ENCODE measurements at places on chromosomes 16 and 17. TPM values are rescaled to one million over a fixed set of nuclear protein-coding genes. Genes with fewer than 3 reads are reported as not detected.

DNA sequence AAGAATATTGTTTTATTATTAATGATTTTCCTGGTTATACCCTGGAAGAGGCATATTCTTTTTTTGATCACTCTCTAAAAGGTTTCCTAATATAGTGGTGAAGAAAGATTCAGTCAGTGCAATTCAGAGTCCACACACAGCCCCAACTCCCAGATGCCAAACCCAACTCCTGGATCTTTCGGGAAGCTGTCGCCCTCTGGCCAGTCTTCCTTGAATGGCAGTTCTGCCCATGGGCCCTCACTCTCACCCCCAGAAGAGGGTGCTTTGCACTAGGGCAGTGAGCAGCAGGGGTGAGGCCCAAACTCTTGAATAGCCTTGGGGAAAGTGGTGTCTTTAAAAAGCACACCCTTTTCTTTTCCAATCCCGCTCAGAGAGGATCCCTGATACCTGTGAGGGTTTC lies 11.0 kb downstream of the KRT32 start:
- no peak for DNase-seq

The GUCY2D gene
- total RNA-seq, result not detected

GRCh38 chr16:49366669-49367068 lies 6.9 kb upstream of the C16orf78 start:
- no peak for DNase-seq

The SSTR5 gene
- total RNA-seq, result not detected

The EPOP gene
- total RNA-seq, result 10.6 TPM

DNA sequence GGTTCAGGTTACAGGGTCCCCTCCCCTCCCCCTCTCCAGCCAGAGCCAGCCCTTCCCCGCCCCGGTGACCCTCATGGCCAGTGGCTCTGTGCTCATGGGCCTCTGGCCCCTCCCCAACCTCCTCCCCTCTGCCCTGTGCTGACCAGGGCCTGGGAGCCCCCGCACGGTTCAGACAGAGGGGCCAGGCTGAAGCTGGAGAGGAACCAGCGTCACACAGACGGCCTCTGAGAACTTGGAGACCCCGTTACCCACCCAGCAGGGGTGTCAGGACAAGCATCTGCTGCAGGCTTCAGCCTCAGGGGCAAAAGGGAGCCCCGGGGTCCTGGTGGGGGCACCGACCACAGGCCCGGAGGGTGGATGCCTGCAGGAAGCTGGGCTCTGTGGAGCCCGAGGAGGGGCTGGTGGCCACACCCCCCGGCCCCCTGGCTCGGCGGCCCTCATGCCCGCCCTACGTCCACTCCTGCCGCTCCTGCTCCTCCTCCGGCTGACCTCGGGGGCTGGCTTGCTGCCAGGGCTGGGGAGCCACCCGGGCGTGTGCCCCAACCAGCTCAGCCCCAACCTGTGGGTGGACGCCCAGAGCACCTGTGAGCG lies at the start of gene WFIKKN1:
Gene WFIKKN1 (plus strand): TSS at position 171 of the 591 bp plus-strand sequence. CDS start 269 bp downstream, at position 440.
- peak; percentile 56 for DNase-seq

- DNase-seq, result no peak
Measured at GRCh38 chr16:69822174-69822935, 60.2 kb downstream of the WWP2 start.

The BFAR gene
- total RNA-seq, result 58.2 TPM

GRCh38 chr17:56486732-56487131 lies 106.8 kb upstream of the NOG start:
- no peak for DNase-seq

The TP53TG3D gene
- 2.5 TPM for total RNA-seq

The SPATA32 gene
- not detected for total RNA-seq

- DNase-seq, result no peak
Measured at GRCh38 chr17:7215652-7216180, 3.9 kb downstream of the DLG4 start.

The CHRNE gene
- not detected for total RNA-seq

- DNase-seq, result no peak
Measured at GRCh38 chr17:50594128-50594823, 33.8 kb downstream of the CACNA1G start.

- DNase-seq, result no peak
Measured at GRCh38 chr16:68681038-68681437, 35.9 kb downstream of the CDH3 start.

GRCh38 chr16:87263418-87264052 lies 53.7 kb downstream of the C16orf95 start:
- no peak for DNase-seq

The ASIC2 gene
- total RNA-seq, result not detected

DNA sequence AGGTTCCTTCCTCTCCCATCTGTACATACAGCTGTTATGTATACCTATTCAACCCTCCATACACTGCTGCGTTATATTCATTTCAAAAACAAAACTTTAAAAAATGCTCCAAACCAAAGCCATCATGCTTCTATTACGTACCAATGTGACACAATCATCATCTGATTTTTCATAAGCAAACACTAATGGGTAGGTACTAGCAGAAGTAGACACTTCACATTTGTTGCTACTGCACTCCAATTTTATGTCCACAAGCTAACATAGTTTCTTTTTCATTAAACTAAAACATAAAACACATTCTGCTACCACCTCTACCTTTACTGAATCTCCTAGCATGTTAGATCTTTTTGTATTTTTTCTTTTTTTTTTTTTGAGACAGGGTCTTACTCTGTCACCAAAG lies 57.5 kb downstream of the PARN start:
- DNase-seq, result no peak

DNA sequence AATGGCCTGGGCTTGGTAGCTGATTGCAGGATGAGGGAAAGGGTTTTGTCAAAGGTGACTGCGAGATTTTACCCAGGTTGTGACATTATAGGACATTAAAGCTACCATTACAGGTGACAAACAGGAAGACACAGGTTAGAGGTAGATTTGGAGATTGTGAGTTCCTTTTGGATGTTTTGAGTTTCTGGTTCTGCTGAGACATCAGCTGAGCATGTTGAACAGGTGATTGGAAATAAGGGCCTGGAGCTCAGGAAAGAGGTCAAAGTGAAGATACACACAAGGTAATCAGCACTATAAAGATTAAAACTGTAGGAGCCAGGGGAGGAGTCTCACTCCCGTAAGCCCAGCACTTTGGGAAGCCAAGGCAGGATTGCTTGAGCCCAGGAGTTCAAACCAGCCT lies 6.0 kb downstream of the GSDMA start:
- DNase-seq, result no peak

- no peak for DNase-seq
Measured at GRCh38 chr17:35988164-35988563, 1.6 kb upstream of the CCL14 start.

GRCh38 chr16:75073545-75074303 lies 42.9 kb downstream of the LDHD start:
- no peak for DNase-seq

The PRAC2 gene
- total RNA-seq, result not detected

DNA sequence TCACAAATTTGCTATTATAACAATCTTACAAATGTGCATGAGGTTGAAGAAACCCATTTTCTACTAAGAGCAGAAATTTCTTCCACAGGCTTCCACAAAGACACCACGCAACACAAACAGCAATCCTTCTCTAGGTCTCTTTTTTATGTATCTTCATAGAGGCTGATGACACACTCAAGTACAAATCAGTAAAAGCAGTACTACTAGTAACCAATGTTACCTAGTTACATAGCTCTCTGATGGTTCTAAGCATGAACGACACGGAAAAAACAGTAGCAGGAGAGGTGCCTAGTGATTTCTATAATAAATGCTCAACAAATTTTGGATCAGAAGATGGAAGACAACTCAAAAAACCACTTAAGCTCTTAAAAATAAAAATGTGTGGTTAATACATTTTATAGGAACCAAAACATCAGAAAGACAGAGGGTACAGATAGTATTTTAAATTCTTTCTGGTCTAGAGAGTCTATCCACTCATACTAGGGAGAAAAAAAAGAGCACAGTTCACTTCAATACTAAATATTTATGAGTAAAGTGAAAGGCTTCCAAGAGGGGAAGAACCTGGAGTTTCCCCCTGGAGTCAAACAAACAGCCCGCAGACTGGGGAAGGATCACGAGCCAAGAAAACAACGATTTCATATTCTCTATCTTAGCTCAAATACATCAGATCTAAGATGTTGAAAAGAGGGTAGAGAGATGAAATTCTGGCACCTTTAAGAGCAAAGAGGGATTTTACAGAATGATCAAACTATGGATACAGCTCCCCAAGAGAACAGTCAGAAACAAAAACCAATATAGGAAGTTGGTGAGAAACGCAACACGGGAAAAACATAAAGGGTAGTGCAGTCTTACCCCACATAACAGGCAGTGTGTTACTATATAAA lies 40.2 kb downstream of the SMG6 start:
- DNase-seq, result no peak

The SLC6A2 gene
- not detected for total RNA-seq

The TAT gene
- 0.63 TPM for total RNA-seq

GRCh38 chr17:50634915-50635731 lies 442 bp downstream of the ABCC3 start:
- DNase-seq, result no peak

DNA sequence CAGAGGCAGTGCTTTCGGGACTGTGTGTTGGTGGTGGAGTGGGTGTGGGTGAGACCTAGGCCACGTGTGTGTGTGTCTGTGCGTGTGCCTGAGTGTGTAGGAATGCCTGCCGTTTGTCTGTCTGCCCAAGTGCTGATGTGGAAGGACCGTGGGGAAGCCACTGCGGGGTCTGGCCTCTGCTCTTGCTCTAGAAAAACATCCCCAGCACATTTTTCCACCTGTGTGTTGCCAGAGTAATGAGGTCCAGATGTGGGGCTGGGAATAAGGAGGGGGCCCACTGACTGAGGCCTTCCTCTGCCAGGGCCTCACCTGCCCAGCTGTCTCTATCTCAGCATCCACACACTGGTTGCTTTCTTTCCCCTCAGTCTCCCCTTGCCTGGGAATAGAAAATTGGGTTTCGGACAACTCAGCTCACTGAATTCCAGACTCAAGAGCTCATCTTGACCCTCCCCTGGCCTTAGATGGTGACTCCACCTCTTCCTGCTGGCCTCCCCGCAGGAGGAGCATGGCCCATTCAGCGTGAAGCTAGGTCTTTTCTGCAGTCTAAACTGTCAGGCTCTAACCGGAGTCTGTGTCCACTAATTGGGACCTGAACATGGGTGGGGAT lies 7.6 kb downstream of the SGCA start:
- no peak for DNase-seq

The ASPHD1 gene
- total RNA-seq, result 0.18 TPM

- no peak for DNase-seq
Measured at GRCh38 chr17:27539794-27540317, 83.6 kb downstream of the KSR1 start.

GRCh38 chr17:60947543-60947942 lies 269.9 kb downstream of the BCAS3 start:
- DNase-seq, result no peak

- DNase-seq, result no peak
Measured at GRCh38 chr17:83005639-83006038, 73.8 kb upstream of the METRNL start.

GRCh38 chr17:18260332-18261145 lies at the start of gene MIEF2:
MIEF2 (plus strand) TSS chr17:18260662; CDS start chr17:18262721, 2,059 bp downstream.
- peak; percentile 89 for DNase-seq

GRCh38 chr17:62693616-62694409 lies 66.3 kb downstream of the MRC2 start:
- peak; percentile 36 for DNase-seq

DNA sequence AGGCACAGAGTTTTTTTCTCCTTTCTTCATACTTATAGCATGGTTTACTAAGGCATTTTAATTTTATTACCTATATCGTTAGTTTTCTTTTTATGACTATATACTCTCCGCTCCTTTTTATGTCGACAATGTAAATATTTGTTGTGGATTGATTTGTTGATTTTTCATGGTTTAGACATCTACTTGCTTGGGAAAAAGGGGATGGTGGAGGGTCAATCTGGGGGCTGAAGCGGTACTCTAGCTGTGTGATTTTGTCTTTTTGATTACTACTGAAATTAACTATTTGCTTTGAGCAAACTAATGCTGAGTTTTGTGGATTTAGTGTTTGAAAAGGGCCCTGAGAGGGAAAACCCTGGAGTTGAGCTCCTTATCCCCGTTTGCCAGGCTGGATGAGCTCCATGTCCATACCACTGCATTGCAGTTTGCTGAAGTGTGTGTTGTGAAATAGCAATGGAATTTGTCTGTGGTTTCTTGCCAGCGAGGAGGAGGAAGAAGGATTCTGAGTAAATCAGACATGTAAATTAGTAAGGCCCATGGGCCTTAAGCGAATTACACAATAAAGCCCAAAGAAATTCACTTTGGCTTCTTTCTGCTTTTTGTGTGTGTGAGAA lies 72.0 kb downstream of the FTO start:
- DNase-seq, result no peak

GRCh38 chr17:36946726-36947091 lies 2.0 kb upstream of the AATF start:
- DNase-seq, result no peak

The TPSD1 gene
- not detected for total RNA-seq

DNA sequence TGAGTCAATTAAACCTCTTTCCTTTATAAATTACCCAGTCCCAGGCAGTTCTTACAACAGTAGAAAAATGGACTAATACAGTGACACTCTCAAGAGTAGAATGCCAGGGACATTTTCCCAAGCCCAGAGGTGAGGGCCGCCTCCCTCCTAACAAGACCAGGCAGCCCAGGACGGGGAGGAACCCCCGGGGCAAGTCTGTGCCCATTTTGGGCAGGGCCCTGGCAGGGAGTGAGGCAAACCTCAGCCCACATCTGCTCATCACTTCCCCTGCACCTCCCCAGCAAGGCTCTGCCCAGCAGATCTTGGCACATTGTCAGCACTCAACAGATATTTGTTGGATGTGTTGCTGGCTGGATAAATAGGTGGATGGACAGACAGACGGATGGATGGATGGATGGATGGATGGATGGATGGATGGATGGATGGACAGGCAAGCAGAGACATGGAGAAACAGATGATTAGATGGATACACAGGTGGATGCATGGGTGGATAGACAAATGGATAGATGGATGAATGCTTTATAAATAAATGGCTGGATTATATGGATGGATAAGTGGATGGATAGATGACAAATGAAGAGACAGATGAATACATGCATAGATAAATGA lies 271.3 kb downstream of the PARN start:
- no peak for DNase-seq

DNA sequence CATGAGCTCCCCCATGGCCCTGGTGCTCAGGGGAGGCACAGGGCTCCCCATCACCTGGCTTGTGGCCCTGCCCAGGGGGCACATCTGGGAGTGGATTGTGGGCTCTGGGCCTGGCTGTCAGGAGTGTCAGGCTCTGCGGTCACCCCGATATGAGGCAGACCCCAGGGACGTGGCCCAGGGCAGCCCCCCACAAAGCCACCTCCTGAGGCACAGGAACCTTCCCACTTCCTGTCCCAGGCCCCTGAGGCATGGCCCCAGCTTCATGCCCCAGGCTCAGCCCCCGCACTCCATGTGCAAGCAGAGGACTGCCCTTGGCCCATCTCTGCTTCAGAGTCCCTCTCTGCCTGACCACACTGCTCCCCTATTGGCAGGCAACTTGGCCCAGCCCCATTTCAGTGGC lies 160.3 kb downstream of the PCTP start:
- DNase-seq, result no peak

The SLC35G6 gene
- not detected for total RNA-seq
